ENCODE measurements at places on chromosomes 2 and 18. TPM values are rescaled to one million over a fixed set of nuclear protein-coding genes. Genes with fewer than 3 reads are reported as not detected.

The MYOM1 gene
- 722 TPM for total RNA-seq

The B3GNT2 gene
- 2.6 TPM for total RNA-seq

The CD8B2 gene
- not detected for total RNA-seq

The MAP4K3 gene
- total RNA-seq = 37.0 TPM

The RESP18 gene
- not detected for total RNA-seq

The MC5R gene
- total RNA-seq = not detected

DNA sequence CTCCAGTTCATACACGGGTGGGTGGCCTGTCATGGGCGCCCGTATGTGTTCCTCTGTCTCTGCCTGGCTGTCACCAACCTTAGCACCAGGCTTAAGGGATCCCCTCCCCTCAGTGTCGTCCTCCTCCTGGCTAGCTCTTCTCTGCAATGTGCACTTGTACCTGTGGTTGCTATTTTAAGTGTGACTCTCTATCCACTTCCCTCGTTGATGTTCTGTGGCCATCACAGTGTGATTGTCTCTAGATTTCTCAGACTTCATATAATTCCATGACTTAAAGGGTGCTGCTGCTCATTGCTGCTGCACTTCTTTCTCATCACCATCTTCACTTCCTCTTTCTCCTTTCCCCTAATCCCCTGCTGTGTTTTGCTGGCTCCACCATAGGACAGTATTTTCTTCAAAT lies 143.4 kb downstream of the EML6 start:
- H3K4me3 ChIP-seq = no peak overlapping the region
- no peak overlapping the region for H3K27ac ChIP-seq
- H3K36me3 ChIP-seq = no peaks in the 10 kb centered on the region
- no peaks in the 10 kb centered on the region for H3K27me3 ChIP-seq

DNA sequence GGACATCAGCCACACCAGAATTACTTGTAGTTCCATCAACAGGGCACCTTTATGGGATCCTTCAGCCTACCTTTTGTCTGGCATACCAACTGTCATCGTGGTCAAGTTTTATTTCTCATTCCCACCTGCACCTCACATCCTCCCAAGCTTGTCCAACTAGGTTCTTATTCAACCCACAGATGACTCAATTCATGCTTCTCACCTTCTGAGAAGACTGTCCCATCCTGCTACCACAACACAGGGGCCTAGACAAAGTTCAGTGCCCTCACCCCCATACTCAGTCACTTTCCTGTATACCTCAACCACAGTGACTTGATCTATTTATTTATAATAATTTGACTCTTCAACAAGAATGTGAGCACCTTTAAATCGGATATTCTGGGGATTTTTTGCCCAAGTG lies 114.4 kb upstream of the ACVR1C start:
- H3K27ac ChIP-seq = peak overlapping the region; percentile 82
- DNase-seq = no peak
- H3K4me3 ChIP-seq = no peak overlapping the region

DNA sequence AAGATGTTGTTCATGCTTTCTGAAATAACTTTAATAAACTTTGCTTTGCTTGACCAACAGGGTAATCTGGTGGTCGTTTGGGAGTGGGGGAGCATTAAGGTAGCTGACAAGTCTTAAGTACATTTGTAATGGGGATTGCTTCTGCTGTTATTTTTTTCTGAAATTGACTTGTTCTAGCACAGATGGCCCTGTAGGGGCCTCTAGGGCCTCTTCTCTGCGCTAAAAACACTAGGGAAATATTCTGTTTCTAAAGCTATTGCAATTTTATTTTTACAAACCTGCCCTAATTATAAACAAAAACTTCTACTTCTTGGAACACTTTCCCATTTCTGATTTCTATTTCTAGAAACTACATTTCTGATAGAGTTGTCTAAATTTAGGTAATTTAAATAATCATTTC lies 191.3 kb upstream of the KCNJ3 start:
- H3K36me3 ChIP-seq = no peaks in the 10 kb centered on the region
- no peaks in the 10 kb centered on the region for H3K27me3 ChIP-seq
- H3K4me1 ChIP-seq = no peaks in the 10 kb centered on the region
- H3K27ac ChIP-seq = no peak overlapping the region

GRCh38 chr2:234865586-234865985 lies 86.2 kb upstream of the SH3BP4 start:
- H3K4me1 ChIP-seq = no peaks in the 10 kb centered on the region
- no peak overlapping the region for H3K4me3 ChIP-seq
- no peak overlapping the region for H3K27ac ChIP-seq
- H3K27me3 ChIP-seq = no peaks in the 10 kb centered on the region

DNA sequence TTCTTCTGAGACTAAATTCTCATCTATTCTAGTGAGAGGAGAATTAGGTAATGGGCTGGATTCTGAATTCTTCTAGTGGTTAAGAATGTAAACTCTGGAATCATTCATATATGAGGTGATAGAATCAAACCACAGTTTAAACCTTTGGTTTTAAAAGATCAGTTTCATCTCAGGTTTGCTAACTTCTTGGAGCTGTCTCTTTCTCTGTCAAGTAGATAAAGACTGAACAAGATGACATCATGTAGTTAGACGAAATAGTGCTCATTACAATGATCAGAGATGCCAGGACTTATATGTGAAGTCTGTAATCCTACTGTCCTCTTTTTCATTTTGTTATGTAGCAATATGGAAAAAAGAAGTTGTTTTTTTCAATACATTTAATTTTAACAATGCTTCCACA lies 4.9 kb downstream of the CEBPZOS start:
- peaks cover 10% of the 10 kb centered on the region for H3K4me1 ChIP-seq
- no peaks in the 10 kb centered on the region for H3K27me3 ChIP-seq
- H3K4me3 ChIP-seq = no peak overlapping the region
- peaks cover 5% of the 10 kb centered on the region for H3K36me3 ChIP-seq
- H3K27ac ChIP-seq = no peak overlapping the region

DNA sequence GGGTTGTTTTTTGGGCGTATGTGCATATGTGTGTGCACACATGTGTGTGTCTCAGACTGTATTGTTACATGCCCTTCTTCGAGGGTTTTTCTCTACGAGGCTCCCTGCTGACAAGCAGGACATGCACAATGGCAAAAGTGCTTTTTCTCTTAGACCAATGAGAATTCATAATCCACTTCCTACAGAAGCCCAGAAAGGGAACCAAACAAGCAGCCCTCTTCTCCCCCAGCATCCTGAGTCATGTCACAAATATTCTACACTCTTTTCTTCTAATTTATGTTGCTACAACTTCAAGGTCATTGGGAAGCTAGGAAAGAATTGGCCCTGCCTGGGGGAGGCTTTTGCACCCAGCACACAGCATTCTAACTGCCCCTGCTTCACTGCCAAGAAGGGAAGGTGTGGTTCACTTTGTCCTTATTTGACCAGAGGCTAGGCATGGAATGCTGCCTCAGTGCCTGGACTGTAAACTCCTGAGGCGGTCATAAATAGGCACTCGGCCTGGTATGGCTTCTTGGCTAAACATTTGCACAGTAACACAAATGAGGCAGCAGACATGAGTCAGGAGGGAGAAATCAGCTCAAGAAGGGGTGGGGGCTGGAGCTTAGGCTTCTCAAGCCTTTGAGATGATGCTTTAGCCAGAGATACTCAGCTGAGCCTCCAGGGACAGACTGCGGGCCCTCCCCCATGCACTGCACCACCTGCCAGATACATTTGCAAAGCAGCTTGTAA lies 92.7 kb upstream of the KLF7 start:
- peak overlapping the region; percentile 44 for H3K27ac ChIP-seq
- DNase-seq = peak; percentile 58
- peaks cover 26% of the 10 kb centered on the region for H3K4me1 ChIP-seq
- H3K4me3 ChIP-seq = no peak overlapping the region
- H3K36me3 ChIP-seq = no peaks in the 10 kb centered on the region

DNA sequence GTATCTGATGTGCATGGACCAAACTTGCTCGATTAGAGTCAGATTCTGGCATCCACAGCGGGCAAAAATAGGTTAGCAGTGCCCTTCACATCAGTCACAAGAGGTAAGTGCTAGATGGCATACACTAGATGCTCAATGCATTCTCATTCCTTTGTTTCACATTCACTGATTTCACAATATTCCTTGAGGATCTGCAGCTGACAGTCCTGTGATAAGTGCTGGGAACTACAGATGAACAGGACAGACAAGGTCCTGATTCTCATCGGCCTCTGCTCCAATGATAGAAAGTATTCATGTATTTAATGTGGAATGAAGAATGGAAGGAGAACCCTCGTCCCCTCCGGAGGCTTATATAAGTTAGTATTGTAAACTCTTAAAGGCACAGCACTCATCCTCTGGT lies 96.8 kb upstream of the SERPINE2 start:
- H3K4me3 ChIP-seq = no peak overlapping the region
- no peaks in the 10 kb centered on the region for H3K4me1 ChIP-seq
- no peak for DNase-seq
- no peak overlapping the region for H3K27ac ChIP-seq
- H3K27me3 ChIP-seq = peaks cover 2% of the 10 kb centered on the region
- H3K36me3 ChIP-seq = no peaks in the 10 kb centered on the region

- no peak overlapping the region for H3K4me3 ChIP-seq
- H3K27me3 ChIP-seq = no peaks in the 10 kb centered on the region
- H3K27ac ChIP-seq = no peak overlapping the region
- H3K36me3 ChIP-seq = no peaks in the 10 kb centered on the region
- H3K4me1 ChIP-seq = peaks cover 10% of the 10 kb centered on the region
- DNase-seq = no peak
These were observed 101.6 kb upstream of the COPS8 start for GRCh38 chr2:236984046-236984445.

DNA sequence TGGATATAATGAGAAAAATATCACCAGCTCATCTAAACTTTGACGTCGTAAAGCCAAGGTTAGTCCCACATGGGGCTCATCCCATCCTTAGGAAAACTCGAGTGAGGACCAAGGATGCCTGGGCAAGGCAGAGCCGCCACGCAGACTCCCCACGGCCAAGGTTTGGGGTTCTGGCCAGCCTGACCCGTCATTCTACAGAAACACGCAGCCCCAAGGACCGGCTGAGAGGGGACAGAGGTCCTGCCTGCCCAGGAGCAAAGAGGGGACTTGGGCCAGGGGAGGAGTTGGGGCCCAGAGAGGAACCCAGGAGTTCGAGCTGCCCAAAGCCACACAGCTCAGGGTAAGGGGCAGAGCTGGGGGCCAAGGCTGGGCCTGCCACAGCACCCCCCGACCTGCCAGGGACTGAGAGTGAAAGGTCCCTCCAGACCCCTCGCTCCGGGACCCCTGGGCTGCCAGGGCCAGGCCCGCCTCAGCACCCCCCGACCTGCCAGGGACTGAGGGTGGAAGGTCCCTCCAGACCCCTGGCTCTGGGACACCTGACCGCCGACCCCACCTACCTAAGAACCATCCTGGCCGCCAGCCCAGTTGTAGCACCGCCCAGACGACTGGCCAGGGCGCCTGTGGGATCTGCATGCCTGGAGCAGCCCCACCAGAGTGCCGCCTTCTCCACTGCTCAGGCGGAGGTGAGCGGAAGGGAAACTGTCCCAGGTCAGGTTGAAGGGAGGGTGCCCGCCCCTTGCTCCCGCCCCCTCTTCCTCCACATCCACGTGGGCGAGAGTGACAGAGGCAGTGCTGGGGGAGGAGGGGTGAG lies at the start of gene PDCD1:
TSS of gene PDCD1 (minus strand) at position 689 of the 811 bp plus-strand sequence. CDS start at position 633, 56 bp downstream.
- H3K27ac ChIP-seq = peak within 1 kb of the TSS; percentile 70
- peaks cover 14% of the 10 kb centered on the region for H3K4me1 ChIP-seq

DNA sequence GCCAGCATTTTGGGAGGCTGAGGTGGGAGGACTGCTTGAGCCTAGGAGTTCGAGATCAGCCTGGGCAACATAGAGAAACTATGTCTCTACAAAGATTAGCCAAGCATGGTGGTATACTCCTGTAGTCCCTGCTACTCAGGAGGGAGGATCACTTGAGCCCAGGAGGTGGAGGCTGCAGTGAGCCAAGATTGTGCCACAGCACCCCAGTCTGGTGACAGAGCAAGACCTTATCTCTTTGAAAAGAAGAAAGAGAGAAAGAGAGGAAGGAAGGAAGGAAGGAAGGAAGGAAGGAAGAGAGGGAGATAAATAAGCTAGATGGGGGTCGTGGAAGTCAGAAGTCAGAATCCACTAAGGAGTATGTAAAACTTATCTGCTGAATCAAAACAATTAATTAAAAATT lies 16.2 kb downstream of the GPR75 start:
- H3K4me1 ChIP-seq = peaks cover 8% of the 10 kb centered on the region
- H3K4me3 ChIP-seq = no peak overlapping the region
- no peak for DNase-seq
- no peak overlapping the region for H3K27ac ChIP-seq
- no peaks in the 10 kb centered on the region for H3K27me3 ChIP-seq

DNA sequence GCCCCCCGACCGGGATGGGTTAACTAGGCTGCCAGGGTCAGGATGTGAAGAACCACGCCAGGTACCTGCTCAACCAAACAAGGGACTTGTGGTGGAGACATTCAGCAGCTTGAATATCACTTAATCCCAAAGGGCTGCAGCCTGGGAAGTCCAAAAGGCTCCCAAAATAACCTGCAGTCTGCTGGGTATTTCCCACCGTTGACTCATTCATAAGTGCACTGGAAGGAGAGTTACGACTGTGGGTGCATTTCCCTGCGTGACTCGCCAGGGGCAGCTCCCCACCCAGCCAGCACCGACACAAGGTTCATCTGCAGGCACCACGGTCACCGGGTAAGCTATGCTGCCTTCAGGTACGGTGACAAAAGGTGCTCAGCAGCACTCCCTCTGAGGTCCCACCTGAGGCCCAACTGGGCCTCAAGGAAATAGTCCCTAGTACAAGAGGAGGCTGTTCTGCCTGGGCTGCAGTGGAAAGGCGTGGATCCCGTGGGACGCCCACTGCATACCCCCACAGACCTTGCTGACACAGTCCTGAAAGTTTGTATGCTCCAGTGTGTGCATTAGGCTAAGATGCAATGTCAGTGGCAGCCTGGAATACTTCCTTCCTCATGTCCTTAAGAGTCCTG lies 86.5 kb downstream of the UXS1 start:
- peaks cover 20% of the 10 kb centered on the region for H3K4me1 ChIP-seq
- H3K27ac ChIP-seq = peak overlapping the region; percentile 42
- peak; percentile 69 for DNase-seq
- peaks cover 25% of the 10 kb centered on the region for H3K36me3 ChIP-seq
- H3K4me3 ChIP-seq = no peak overlapping the region
- H3K27me3 ChIP-seq = no peaks in the 10 kb centered on the region

GRCh38 chr2:57554348-57554747 lies 492.3 kb upstream of the VRK2 start:
- H3K4me1 ChIP-seq = no peaks in the 10 kb centered on the region
- no peak overlapping the region for H3K27ac ChIP-seq
- no peak for DNase-seq
- no peak overlapping the region for H3K4me3 ChIP-seq
- H3K36me3 ChIP-seq = no peaks in the 10 kb centered on the region

DNA sequence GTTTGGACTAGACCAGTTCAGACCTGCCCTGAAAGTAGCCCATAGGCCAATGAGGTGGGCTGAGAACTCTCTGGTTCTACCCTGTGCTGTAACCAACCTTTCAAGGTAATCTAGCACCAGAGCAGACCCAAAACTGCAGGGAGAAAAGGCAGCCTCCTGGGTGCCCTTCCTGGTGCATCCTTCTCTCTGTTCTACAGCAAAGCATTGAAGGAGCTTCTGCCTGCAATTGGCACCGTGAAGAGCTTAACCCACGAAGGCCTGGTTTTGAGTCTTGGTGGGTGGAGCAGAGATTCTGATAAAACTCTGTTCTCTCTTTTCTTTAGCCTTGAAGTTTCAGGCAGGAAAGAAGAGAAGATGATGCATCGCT lies 55.5 kb downstream of the LIPG start:
- H3K4me1 ChIP-seq = no peaks in the 10 kb centered on the region
- no peak overlapping the region for H3K27ac ChIP-seq
- H3K4me3 ChIP-seq = no peak overlapping the region
- no peaks in the 10 kb centered on the region for H3K27me3 ChIP-seq
- H3K36me3 ChIP-seq = no peaks in the 10 kb centered on the region

- DNase-seq = no peak
- no peaks in the 10 kb centered on the region for H3K4me1 ChIP-seq
- no peak overlapping the region for H3K4me3 ChIP-seq
- H3K36me3 ChIP-seq = no peaks in the 10 kb centered on the region
These were observed 69.3 kb downstream of the INPP5D start for GRCh38 chr2:233129351-233129978.
